ENCODE measurements at places on chromosomes 3 and 15. TPM values are rescaled to one million over a fixed set of nuclear protein-coding genes. Genes with fewer than 3 reads are reported as not detected.

ZFAND6 gene
- 125 TPM for total RNA-seq

ZBTB20 gene
- total RNA-seq: 61.3 TPM

COL8A1 gene
- 10.7 TPM for total RNA-seq

GOLGA8S gene
- total RNA-seq: 0.34 TPM

POPDC2 gene
- 1.3 TPM for total RNA-seq

CAND2 gene
- total RNA-seq: 1.5 TPM

ETV5 gene
- total RNA-seq: 14.7 TPM

ITIH1 gene
- total RNA-seq: not detected

SLC6A1 gene
- total RNA-seq: 0.44 TPM

GPR176 gene
- total RNA-seq: 11.4 TPM

NR2E3 gene
- total RNA-seq: not detected

FOXB1 gene
- not detected for total RNA-seq

AMIGO3 gene
- total RNA-seq: 0.22 TPM

LMAN1L gene
- total RNA-seq: not detected
